ENCODE measurements at places on chromosomes 4 and X.

GRCh38 chr4:150366487-150366999 is 215.4 kb upstream of the MAB21L2 start:
- no peaks in the 10 kb centered on the region for H3K4me1 ChIP-seq
- H3K27me3 ChIP-seq = no peaks in the 10 kb centered on the region
- DNase-seq = no peak
- H3K36me3 ChIP-seq = no peaks in the 10 kb centered on the region
- no peak overlapping the region for H3K27ac ChIP-seq

- no peak overlapping the region for H3K27ac ChIP-seq
- peaks cover 4% of the 10 kb centered on the region for H3K36me3 ChIP-seq
- no peaks in the 10 kb centered on the region for H3K27me3 ChIP-seq
- H3K4me1 ChIP-seq = no peaks in the 10 kb centered on the region
Measured at GRCh38 chr4:168432419-168433146, 47.7 kb downstream of the DDX60L start.

- H3K27me3 ChIP-seq = no peaks in the 10 kb centered on the region
- H3K4me1 ChIP-seq = no peaks in the 10 kb centered on the region
- H3K36me3 ChIP-seq = peaks cover 3% of the 10 kb centered on the region
- DNase-seq = peak; percentile 85
- peak within 1 kb of the TSS; percentile 46 for H3K4me3 ChIP-seq
- H3K27ac ChIP-seq = peak within 1 kb of the TSS; percentile 99
Measured at GRCh38 chrX:68498508-68499379, at the start of gene YIPF6. Gene YIPF6 (plus strand): TSS chrX:68499051. CDS start chrX:68499067, 16 bp downstream.

DNA sequence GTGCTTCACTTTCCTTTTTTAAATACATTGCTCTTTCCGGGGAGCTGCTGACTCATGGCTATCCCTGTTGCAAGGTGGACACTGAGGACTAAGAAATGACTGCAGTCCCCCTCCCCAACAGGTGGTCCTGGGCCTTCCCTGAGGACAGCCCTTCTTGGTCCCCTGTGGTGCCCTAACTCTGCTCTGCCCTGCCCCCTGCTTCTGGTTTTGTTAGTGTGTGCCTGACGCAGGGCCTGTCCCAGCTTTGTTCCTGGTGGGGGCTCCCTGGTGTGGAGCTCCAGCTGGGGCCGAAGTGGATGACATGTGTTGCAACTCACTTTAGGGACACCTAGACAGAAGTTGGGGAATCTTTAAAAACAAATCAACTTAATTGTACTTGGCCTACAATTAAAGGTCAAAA is 81.9 kb downstream of the TMEM144 start:
- no peaks in the 10 kb centered on the region for H3K36me3 ChIP-seq
- H3K4me3 ChIP-seq = no peak overlapping the region

GRCh38 chr4:163587867-163588266 is 93.4 kb downstream of the TMA16 start:
- no peak overlapping the region for H3K4me3 ChIP-seq
- DNase-seq = no peak
- no peaks in the 10 kb centered on the region for H3K4me1 ChIP-seq
- H3K27me3 ChIP-seq = no peaks in the 10 kb centered on the region
- H3K36me3 ChIP-seq = no peaks in the 10 kb centered on the region

DNA sequence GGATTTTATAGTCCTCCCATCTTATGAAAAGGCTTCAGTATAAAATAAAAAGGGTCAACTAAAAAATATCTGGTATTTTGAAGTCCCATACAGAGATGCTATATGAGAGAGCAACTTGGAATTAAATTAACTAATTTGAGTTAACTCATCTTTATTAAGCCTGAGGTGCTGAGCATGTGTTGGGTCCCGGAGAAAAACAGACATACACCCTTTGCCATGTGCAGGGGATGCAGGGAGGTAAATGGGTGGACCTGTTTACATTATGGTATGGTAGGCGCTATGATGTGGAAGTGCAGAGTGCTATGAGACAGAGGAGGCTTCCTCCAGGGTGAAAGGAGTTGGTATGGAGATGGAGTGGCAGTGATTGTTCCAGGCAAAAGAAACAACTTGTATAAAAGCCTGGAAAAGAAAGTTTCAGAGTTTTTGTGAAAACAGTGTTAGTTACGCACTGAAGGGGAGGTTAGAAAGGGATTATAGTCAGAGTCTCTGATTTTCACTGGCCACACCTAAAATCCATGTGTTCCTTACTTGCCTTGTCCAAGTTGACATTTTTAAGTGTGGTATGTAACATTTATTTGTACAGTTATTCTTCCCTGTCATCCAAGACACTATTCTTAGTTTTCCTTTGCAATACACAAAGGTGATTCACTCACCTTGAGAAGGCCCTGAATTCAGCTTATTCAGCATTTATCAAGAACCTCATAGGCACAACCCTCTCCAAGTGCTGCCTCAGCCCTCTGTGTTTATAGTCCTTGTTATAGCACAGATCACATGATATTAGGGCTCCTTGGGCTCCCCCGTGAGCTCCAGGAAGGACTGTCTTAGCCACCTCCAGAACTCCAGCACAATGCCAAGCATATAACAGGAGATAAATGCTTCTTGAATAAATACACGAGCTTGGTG is 152.0 kb downstream of the RASL11B start:
- no peak overlapping the region for H3K4me3 ChIP-seq
- no peaks in the 10 kb centered on the region for H3K27me3 ChIP-seq

DNA sequence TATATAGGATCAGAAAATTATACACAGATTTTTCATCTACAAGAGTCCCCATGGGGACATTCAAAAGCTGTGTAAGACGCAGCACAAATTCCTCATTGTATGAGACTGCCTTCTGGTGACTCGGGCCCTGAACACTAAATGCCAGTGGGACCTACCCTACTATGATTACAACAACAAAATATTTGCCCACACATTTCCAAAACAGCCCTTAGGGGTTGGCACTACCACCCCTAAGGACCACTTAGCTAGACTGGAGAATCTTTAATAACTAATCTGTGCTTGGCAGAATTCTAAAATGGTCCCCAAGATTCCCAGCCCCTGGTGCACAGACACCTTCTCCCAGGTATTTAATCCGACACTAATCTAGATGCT is 29.1 kb downstream of the UCHL1 start:
- H3K4me1 ChIP-seq = no peaks in the 10 kb centered on the region
- no peak overlapping the region for H3K4me3 ChIP-seq
- H3K27me3 ChIP-seq = no peaks in the 10 kb centered on the region
- DNase-seq = no peak
- H3K36me3 ChIP-seq = no peaks in the 10 kb centered on the region
- no peak overlapping the region for H3K27ac ChIP-seq

DNA sequence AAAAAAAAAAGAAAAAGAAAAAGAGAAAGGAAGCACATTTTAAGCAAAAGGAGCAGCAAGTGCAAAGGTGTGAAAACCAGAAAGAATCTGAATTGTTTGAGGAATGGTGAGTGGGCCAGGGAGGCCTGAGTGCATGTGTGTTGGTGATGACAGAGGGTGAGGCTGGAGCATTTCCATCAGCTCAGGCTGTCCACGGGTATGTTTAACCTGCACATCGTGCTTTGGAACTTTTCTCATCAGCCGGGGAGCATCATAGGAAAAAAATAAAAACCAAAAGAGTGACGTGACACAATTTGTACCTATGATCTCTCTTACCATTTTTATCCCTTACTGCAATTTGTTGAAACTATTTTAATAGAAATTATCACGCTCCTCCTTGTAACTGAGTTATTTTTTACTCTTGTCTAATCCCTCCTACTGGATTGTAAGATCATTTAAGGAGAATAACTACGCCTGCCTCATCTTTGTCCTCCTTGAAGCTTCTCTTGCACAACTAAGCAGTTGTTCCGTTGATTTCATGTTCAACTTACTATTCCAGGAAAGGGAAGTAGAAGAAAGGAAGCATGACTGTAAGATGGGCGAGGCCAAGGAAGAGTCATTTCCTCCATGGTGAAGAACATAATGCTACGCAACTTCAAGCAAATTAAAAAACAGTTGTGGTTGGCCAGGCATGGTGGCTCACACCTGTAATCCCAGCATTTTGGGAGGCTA is 7.0 kb downstream of the PALLD start:
- no peak for DNase-seq
- no peaks in the 10 kb centered on the region for H3K27me3 ChIP-seq
- no peak overlapping the region for H3K4me3 ChIP-seq
- no peaks in the 10 kb centered on the region for H3K36me3 ChIP-seq

- H3K36me3 ChIP-seq = peaks cover 9% of the 10 kb centered on the region
- DNase-seq = no peak
- no peaks in the 10 kb centered on the region for H3K4me1 ChIP-seq
- no peak overlapping the region for H3K27ac ChIP-seq
Measured at GRCh38 chr4:122218762-122219161, 66.6 kb downstream of the BLTP1 start.

DNA sequence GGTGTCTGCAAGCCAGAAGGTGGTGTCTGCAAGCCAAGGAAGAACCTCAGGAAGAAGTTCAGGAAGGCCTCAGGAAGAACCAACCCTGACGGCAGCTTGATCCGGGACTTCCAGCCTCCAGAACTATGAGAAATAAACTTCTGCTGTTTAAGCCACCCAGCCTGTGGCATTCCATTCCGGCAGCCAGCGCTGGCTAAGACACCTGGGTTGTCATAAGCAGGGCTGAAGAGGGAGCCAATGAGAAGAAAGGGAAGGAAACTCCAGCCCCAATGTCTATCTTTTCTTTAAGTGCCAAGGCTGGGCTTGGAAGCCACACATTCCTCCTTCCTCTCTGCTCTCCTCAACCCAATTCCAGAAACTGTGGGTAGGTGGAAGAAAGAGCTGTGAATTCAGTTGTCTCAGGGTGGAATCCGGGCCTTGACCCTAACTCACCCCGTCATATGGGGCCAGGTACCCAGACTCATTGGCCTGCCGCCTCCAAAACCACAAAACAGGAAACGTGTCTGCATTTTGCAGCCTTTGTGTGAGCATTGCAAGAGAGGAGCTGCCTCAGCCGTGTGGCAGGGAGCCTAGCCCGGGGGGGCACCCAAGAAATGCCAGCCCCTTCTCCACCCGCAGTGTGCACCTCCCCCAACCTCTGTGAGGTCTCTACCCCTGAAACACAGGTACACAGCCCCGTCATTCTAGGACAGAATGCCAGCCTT is 26.8 kb downstream of the CRMP1 start:
- no peaks in the 10 kb centered on the region for H3K36me3 ChIP-seq
- no peak overlapping the region for H3K27ac ChIP-seq
- H3K4me3 ChIP-seq = no peak overlapping the region

GRCh38 chr4:34633241-34633640 is 1611.1 kb downstream of the ARAP2 start:
- H3K4me1 ChIP-seq = no peaks in the 10 kb centered on the region
- no peaks in the 10 kb centered on the region for H3K27me3 ChIP-seq
- no peak overlapping the region for H3K27ac ChIP-seq
- H3K36me3 ChIP-seq = no peaks in the 10 kb centered on the region

- no peak overlapping the region for H3K4me3 ChIP-seq
- no peaks in the 10 kb centered on the region for H3K4me1 ChIP-seq
- DNase-seq = no peak
- no peaks in the 10 kb centered on the region for H3K36me3 ChIP-seq
Measured at GRCh38 chr4:124484008-124484407, 228.5 kb downstream of the ANKRD50 start.

DNA sequence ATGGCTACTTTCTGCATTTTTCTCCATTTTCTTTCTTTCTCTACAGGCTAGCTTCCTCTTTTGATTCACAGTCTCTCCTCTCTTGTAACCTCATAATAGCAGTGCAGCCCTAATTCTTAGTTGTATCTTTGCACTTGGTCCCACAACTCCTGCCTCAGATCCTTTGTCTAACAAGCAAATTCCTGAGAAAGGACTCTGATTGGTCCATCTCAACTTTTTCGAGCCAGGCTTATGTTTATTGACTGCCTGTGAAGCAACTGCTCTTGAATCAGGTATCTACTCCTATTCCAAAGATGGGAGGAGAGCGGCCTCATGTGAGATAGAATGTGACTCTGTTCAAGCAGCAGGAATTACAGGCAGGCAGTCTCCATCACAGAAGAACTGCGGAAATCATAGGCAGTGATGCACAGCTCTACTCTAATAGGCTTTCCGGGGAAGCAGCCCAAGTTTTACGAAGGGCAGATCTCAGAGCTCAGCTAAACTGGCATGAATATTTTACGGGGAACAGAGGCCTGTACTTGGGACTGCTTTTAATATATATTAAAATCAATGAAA is 123.5 kb downstream of the GABRB1 start:
- H3K4me3 ChIP-seq = no peak overlapping the region
- H3K27ac ChIP-seq = no peak overlapping the region
- no peaks in the 10 kb centered on the region for H3K36me3 ChIP-seq
- H3K27me3 ChIP-seq = no peaks in the 10 kb centered on the region
- no peaks in the 10 kb centered on the region for H3K4me1 ChIP-seq

- H3K27me3 ChIP-seq = no peaks in the 10 kb centered on the region
- H3K27ac ChIP-seq = no peak overlapping the region
- no peak overlapping the region for H3K4me3 ChIP-seq
- H3K4me1 ChIP-seq = no peaks in the 10 kb centered on the region
Measured at GRCh38 chr4:161803171-161803570, 360.6 kb downstream of the FSTL5 start.

DNA sequence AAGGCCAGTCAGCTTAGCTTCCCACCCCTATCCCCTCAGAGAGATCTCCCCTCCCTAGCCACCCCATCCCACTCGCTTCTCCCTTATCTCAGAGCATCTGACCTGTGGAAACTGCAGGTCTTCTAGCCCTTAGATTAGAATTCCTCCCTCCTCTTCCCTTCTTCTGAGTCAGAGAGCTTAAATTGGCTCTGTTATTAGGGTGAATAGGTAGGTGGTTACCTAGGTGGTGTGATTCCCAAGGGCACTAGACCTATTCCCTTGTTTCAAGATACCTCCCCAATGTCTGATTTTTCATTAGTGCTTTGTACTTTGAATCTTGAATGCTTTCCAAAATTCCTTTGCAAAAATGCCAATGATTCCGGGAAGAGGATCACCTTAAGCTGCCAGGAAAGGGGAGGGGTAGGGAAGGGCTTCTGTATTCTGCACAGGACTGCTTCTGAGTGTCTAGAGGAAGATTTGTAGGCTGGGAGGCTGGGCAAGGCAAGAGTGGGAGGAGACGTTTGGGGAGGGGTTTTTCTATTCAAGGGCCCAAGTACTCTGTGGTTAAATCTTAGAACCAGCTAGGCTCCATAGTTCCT is 24.5 kb upstream of the MSN start:
- H3K27me3 ChIP-seq = no peaks in the 10 kb centered on the region
- DNase-seq = no peak
- no peaks in the 10 kb centered on the region for H3K4me1 ChIP-seq
- H3K4me3 ChIP-seq = no peak overlapping the region

DNA sequence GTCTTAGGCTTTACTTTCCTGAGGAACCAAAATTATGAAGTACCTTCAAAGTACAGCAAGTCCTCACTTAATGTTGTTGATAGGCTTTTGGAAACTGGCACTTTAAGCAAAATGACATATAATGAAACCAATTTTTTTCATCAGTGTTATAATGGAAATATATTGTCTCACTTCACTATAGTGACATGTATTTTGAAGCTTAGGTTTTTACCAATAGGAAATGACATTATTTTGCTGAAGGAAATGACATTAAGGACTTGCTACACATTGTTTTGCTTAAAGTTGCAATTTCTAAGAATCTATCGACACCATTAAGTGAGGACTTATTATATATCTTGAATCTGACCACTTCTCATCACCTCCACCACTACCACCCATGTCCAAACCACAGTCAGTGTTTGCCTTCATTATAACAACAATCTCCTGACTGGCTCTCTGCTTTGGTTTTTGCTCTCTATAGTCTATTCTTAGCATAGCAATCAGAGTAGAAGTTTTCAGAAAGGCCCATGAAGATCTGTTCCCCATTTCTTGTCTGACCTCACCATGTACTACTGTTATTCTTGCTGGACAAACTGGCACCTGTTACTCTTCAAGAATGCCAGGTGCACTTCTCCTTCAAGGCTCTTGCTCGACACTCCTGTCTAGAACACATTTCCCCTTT is 311.2 kb downstream of the BMPR1B start:
- H3K27me3 ChIP-seq = no peaks in the 10 kb centered on the region
- H3K4me3 ChIP-seq = no peak overlapping the region
- no peaks in the 10 kb centered on the region for H3K4me1 ChIP-seq
- no peak for DNase-seq

- H3K36me3 ChIP-seq = no peaks in the 10 kb centered on the region
- no peaks in the 10 kb centered on the region for H3K27me3 ChIP-seq
- no peak for DNase-seq
- no peak overlapping the region for H3K27ac ChIP-seq
Measured at GRCh38 chrX:37955273-37955672, 51.1 kb upstream of the SYTL5 start.

All from small intestine (tissue), 16 donors.